ENCODE measurements at places on chromosomes 7 and 10.

DNA sequence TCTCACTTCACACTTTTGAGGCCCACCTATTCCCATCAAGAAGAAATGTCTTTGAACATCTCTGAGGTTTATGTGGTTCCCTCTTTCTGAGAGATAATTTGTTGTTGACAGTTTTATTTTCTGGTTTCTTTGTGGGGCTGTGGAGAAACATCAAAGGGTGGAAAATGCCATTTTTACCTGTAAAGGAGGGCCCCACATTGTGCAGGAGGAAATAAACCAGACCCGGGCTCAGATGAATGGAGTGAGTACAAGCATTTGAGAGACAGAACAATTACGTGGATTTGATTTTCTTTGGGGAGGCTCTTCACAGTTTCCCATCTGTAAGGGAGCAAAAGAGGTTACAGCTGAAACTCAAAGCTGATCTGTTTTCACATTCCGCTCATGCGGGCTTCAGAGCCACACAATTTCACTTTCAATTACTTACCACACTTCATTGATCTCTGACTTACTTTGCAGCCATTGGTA lies 29.8 kb downstream of the ITPRIP start:
- no peak overlapping the region for H3K27ac ChIP-seq
- no peak for DNase-seq
- H3K4me1 ChIP-seq = peaks cover 8% of the 10 kb centered on the region
- H3K36me3 ChIP-seq = peaks cover 12% of the 10 kb centered on the region

DNA sequence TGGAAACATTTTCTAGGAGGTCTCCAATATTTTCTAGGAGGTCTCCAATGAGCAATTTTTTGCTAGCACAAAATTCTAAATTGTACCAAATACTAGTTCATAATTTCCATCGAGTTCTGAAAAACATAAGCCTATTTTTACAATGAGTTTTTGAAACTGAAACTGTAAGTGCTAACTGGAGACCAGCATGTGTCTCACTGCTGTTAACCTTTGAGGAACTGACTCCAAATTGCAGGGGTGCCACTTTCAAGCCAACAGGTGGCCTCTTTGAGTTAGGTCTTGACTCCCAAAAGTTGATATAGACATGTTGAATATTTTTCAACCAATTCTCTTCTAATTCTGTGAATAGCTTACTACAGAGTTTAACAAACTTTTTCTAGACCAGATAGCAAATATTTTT lies 58.8 kb downstream of the CAV1 start:
- DNase-seq = no peak
- no peaks in the 10 kb centered on the region for H3K36me3 ChIP-seq
- H3K4me3 ChIP-seq = no peak overlapping the region
- no peak overlapping the region for H3K27ac ChIP-seq
- H3K4me1 ChIP-seq = peaks cover 8% of the 10 kb centered on the region

- H3K4me3 ChIP-seq = no peak overlapping the region
- H3K27me3 ChIP-seq = peaks cover 14% of the 10 kb centered on the region
- no peak for DNase-seq
- no peaks in the 10 kb centered on the region for H3K36me3 ChIP-seq
- H3K27ac ChIP-seq = no peak overlapping the region
Measured at GRCh38 chr10:47184724-47185330, 115.2 kb upstream of the GDF10 start.

DNA sequence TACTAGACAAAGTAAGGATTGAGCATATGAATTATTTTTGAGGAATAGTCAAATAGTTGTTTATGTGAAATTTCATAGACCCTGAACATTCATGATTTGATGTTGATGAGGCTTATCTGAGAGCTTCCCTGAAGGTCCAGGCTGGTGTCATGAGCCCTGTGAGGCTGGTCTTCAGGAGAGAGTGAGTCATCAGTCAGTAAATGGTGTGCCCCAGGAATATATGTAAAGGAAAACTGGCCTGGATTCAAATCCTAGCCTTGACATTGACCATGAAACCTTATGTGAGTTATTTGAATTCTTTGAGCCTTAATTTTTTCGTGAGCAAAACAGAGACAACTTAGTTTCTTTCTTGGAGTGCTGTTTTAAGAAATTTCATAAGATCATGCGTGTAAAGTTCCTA lies 6.2 kb downstream of the TMEM236 start:
- no peaks in the 10 kb centered on the region for H3K4me1 ChIP-seq
- no peaks in the 10 kb centered on the region for H3K27me3 ChIP-seq
- H3K27ac ChIP-seq = no peak overlapping the region
- DNase-seq = no peak

GRCh38 chr10:94292434-94293090 lies 70.2 kb downstream of the NOC3L start:
- DNase-seq = no peak
- H3K27me3 ChIP-seq = no peaks in the 10 kb centered on the region
- no peak overlapping the region for H3K27ac ChIP-seq
- H3K4me3 ChIP-seq = no peak overlapping the region
- H3K36me3 ChIP-seq = no peaks in the 10 kb centered on the region

GRCh38 chr7:140333223-140333622 lies 65.1 kb downstream of the SLC37A3 start:
- no peak overlapping the region for H3K27ac ChIP-seq
- H3K36me3 ChIP-seq = peaks cover 27% of the 10 kb centered on the region
- no peak overlapping the region for H3K4me3 ChIP-seq
- no peaks in the 10 kb centered on the region for H3K27me3 ChIP-seq
- DNase-seq = no peak
- no peaks in the 10 kb centered on the region for H3K4me1 ChIP-seq

GRCh38 chr7:6416516-6417145 lies 31.1 kb downstream of the DAGLB start:
- peaks cover 50% of the 10 kb centered on the region for H3K36me3 ChIP-seq
- no peak overlapping the region for H3K4me3 ChIP-seq
- H3K4me1 ChIP-seq = no peaks in the 10 kb centered on the region
- DNase-seq = no peak
- no peaks in the 10 kb centered on the region for H3K27me3 ChIP-seq
- no peak overlapping the region for H3K27ac ChIP-seq

DNA sequence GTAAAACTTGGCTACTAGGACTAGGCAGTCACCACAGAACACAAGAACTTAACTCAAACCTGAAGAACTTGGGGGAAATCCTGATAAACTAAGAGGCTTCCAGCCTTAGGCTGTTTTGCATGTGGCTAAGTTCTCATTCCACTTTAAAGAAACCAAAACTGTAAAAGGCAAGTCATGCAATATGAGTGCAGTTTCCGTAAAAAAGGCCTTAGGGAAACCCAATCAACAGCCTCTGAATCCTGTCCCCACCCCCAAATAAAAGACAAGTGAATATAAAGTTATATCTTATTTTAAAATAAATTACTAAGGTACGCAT lies 95.1 kb downstream of the USP6NL start:
- H3K27me3 ChIP-seq = no peaks in the 10 kb centered on the region
- H3K27ac ChIP-seq = no peak overlapping the region
- no peak for DNase-seq
- H3K36me3 ChIP-seq = peaks cover 3% of the 10 kb centered on the region
- H3K4me1 ChIP-seq = peaks cover 16% of the 10 kb centered on the region

DNA sequence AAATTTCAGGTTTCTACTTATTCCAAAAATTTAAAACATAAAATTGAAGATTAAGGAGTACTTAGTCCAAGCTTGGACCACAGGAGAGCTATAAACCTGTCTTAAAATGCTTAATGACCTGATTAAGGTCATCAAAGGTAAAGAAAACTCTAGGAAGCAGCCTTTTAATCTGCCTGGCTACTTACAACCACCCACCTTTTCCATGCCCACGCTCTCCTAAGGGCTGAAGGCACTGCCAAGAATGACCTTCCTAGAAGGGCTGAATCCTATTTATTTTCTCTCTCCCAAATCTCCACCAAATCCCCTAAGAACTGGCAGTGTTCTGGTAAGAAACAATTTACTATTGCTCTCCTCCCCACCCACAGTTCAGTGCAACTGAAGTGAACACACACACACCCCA lies 6.8 kb downstream of the MPP7 start:
- H3K36me3 ChIP-seq = no peaks in the 10 kb centered on the region
- H3K4me1 ChIP-seq = peaks cover 23% of the 10 kb centered on the region
- H3K4me3 ChIP-seq = no peak overlapping the region
- DNase-seq = no peak
- H3K27me3 ChIP-seq = peaks cover 2% of the 10 kb centered on the region

- H3K4me1 ChIP-seq = no peaks in the 10 kb centered on the region
- H3K27me3 ChIP-seq = peaks cover 18% of the 10 kb centered on the region
- H3K4me3 ChIP-seq = no peak overlapping the region
- no peak for DNase-seq
Measured at GRCh38 chr7:264541-265191, 25.3 kb upstream of the FOXL3 start.

DNA sequence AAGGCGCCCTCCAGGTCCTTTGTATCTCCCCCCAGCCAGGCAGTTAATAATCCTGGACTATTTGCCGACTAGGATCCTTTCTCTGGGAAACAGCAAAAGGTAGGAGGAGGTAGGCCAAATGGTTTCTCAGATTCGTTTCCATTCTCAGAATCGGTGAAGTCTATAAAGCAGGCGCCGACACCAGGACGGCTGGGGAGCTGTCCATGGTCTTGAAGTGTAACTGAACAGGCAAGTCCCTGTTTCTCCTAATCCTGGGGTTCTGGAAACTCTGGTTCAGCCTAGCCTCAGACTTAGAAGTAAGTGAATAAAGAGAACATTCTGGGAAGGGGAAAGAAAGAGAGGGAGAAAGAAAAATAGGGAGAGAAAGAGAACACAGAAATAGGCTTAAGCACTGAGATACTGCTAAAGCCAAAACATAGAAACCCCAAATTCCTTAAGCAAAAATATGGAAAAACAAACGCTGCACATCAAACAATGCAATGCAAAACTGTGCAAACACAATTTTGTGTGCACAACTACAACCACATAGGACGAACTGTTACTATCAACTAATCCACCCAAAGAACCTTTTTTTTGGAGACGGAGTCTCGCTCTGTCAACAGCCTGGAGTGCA lies 11.1 kb upstream of the INA start:
- peaks cover 45% of the 10 kb centered on the region for H3K27me3 ChIP-seq
- H3K36me3 ChIP-seq = no peaks in the 10 kb centered on the region
- no peaks in the 10 kb centered on the region for H3K4me1 ChIP-seq
- no peak overlapping the region for H3K4me3 ChIP-seq
- peak; percentile 67 for DNase-seq

DNA sequence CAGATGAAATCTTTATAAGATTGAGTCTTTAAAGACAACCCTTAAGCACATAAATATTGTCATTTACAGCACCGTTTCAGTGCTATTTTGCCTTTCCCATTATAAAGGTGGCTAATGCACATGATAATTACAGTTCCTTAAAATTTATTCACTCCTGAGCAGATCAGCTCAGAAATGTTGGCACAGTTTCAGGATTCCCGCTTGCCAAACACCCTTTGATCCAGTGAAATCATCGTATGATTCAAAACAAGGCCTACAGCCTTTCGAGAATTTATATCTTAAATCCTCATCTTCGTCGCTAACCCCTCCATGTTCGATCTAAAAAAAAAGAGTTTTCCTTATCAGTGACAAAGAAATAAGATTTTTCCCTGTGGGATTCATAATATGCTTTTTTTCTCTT lies 14.1 kb upstream of the SOSTDC1 start:
- no peaks in the 10 kb centered on the region for H3K27me3 ChIP-seq
- no peaks in the 10 kb centered on the region for H3K36me3 ChIP-seq
- no peak for DNase-seq

GRCh38 chr7:1541431-1542162 lies 11.1 kb downstream of the MAFK start:
- peaks cover 5% of the 10 kb centered on the region for H3K36me3 ChIP-seq
- peak overlapping the region; percentile 71 for H3K27ac ChIP-seq
- no peaks in the 10 kb centered on the region for H3K27me3 ChIP-seq
- no peak for DNase-seq
- no peak overlapping the region for H3K4me3 ChIP-seq

- H3K36me3 ChIP-seq = no peaks in the 10 kb centered on the region
- H3K27ac ChIP-seq = no peak overlapping the region
- H3K4me3 ChIP-seq = no peak overlapping the region
- peaks cover 37% of the 10 kb centered on the region for H3K27me3 ChIP-seq
Measured at GRCh38 chr10:43257347-43258210, 9.3 kb downstream of the RASGEF1A start.

DNA sequence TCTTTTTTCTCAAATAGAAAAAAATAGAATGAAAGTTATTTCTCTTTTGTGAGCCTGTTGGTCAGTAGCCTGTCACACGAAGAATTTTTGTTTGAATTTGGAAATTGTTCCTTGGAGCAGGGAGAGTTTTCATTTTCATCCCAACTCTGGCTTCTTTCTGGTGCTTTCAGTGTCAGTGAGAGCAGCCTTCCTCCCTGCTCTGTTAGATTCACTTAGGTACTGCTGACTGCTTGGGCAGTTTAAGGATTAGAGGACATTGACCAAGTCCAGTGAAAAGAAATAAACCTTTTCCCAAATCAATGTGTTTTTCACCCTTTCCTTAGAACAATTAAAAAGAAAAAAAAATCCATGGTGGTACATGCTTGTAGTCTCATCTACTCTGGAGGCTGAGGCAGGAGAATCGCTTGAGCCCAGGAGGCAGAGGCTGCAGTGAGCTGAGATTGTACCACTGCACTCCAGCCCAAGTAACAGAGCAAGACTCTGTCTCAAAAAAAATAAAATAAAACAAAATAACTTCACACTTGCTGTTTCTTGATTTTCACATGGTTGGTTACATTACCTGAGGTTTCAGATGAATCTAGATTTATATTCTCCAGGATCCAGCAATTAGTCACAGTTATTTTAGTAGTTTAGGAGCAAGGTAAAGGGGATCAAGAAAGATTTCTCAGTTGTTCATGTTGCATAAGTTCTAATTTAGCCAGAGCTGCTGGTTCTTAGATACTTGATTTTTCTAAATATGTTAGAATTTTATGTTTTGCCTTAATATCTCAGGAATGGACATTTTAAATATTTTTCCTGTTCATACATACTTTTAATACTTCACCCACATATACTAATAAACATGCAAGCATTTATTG lies 63.1 kb downstream of the ZNRF2 start:
- peaks cover 3% of the 10 kb centered on the region for H3K36me3 ChIP-seq
- no peak overlapping the region for H3K4me3 ChIP-seq
- H3K27me3 ChIP-seq = no peaks in the 10 kb centered on the region

DNA sequence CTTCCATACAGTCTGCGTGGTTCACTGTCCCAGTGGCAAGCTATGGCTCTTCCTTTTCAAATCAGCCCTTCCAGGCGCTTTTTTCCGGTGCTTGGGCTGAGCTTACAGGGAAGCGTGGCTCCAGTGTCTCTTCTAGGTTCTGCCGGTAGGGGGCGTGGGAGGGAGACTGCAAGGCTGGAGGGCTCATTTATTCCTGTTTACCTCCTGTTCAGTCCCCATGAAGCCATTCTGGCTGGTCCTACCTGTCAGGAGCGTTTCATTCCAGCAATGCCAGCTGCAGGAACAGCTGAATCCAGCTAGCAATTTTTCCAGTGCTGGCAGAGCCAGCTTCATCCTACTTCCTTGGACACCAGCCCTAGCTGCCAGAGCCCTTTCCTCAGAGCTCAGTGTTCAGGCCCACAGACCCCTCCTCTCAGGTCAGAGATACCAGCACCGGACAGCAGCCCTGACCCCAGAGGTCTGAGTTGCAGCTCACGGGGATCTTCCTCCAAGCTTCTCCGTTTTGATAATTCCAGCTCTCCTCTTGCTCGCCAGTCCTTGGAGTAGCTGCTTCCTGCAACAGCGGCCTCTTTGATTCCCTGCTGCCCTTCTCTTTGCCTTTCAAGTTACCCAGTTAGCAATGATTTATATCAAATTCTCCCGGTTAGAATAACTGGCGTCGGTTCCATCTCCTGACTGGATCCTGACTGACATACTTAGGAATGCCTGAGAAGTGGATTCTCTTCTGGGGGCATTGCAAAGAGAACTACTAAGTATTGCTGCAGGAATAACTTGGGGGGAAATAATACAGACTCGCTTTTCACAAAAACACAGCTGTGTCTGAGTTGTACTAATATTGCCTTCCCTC lies 129.8 kb downstream of the FRMD4A start:
- peaks cover 7% of the 10 kb centered on the region for H3K4me1 ChIP-seq
- DNase-seq = no peak
- H3K27ac ChIP-seq = no peak overlapping the region
- H3K36me3 ChIP-seq = no peaks in the 10 kb centered on the region
- H3K27me3 ChIP-seq = peaks cover 10% of the 10 kb centered on the region
